Bone marrow (tissue), 2 donors: ENCODE measurements at places on chromosomes 12 and 14.

- no peak for DNase-seq
These were observed 177.0 kb upstream of the G2E3 start for GRCh38 chr14:30381861-30382480.

- DNase-seq, result no peak
These were observed 723 bp upstream of the LRP10 start for GRCh38 chr14:22870811-22871223.

- no peak for DNase-seq
These were observed 71.2 kb downstream of the KCNK13 start for GRCh38 chr14:90132821-90133570.

GRCh38 chr12:84637926-84638325 lies 274.7 kb downstream of the SLC6A15 start:
- DNase-seq, result no peak

DNA sequence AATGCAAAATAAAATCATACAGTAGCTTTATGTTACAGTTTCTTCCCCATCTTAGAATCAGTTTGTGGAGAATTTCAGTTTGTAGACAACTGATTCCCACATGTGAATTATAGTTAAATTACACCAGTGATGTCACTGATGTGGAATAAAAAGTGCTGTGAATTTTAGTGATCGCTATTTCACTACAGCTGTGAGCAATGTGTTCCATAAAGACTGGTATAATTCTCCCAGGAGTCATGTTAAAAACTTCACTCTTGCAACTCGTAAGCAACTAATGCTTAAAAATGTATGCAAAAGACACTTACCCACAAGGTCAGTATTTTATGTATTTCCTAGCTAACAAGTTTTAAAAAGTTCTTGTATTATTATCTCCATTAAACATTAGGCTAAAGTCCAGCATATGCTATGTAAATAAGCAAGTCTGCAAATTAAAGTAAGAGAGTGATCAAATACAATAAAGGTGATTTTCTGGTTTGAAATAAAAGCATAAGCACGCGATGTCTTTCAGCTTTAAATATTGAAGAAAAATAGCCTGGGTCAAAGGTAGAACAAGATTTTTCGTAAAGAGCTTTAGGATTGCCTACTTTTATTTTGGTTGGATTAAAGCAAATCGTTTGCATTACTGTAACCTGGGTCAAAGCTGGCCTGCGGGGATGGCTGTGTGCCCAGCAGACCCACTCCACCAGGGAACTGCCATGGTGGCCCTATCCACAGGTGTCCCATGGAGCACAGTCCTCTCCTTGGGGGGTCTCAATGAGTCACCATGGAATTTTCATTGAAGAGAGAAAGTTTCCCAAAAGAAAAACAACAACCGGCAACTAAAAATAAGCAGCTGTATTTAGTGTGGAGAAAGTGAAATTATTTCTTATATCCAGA lies 12.7 kb upstream of the LRIG3 start:
- no peak for DNase-seq

DNA sequence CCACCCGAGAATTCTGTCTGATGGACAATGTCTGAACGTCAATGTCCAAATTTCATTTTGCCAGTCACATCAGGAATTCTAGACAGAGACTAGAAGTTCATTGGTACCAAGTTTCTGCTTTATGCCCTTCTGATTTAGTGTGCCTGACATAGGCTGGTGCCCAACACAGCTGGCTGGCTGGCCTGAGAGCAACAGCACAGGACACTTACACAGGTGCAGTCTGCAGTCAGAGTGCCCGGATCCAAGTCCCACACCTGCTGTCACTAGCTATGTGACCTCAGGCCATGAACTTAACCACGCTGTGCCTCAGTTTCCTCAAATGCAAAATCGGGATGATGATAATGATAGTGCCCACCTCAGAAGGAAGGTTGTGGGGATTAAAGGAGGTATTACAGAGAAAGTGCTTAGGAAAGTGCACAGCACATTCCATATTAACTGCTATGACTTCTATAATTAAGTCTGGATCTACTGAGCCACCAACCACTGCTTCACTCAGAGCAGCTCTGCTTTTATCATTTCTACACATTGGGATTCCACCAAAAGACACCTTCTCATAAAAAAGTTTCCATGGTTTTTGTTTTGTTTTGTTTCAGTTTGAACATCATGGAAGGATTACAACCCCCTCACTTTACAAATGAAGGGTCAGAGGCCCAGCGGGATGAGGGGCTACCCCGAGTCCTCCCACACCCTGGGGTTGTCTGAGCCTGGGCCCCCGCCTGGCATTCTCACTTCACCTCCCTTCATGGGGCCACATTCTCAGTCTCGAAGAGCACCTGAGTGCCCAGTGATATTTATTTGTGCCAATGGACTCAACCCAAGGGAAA lies 168.8 kb upstream of the BCL2L14 start:
- no peak for DNase-seq

- DNase-seq, result no peak
These were observed 62.3 kb upstream of the RIN3 start for GRCh38 chr14:92451245-92451644.

GRCh38 chr12:52063082-52063924 lies 6.5 kb upstream of the ATG101 start:
- no peak for DNase-seq

DNA sequence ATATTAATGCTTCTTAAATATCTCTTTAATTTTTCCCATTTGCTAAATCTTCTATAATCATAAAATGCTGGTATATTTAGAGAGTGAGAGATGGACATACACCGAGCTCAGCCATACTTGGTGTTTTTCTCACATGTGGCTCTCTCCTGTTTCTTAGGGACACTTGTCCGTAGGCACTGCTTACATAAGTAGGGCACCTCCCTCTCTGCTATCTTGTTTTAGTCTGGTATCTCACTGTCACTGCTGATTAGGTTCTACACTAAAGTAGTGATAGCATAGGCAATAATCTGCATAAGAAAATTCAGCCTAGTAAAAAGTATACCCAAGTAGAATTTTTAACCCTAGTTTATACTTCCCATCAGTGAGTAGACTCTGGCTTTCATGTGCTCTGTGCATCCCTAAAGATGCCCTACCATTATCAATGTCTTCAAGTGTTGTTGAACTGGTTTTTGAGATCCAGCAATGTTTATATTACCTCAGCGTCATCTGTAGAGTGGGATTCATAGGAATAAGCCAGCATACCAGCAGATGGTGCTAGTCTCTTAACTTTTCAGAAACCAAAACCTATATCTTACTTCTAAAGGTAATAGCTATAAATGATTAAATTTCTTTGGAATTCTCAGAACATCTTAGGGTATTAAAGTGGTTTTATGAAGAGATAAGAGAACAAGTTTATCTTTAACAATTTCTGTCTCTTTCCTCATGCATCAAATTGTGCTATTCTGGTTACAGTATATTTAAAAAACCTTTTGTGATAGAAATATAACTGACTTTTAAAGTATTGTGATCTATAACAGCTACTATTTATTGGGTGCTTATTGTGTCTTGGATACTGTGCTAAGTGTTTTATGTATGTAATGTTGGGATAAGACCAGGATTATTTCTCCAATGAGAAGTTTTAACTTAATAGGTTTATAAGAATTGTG lies 32.9 kb downstream of the ARID2 start:
- DNase-seq, result peak; percentile 25

DNA sequence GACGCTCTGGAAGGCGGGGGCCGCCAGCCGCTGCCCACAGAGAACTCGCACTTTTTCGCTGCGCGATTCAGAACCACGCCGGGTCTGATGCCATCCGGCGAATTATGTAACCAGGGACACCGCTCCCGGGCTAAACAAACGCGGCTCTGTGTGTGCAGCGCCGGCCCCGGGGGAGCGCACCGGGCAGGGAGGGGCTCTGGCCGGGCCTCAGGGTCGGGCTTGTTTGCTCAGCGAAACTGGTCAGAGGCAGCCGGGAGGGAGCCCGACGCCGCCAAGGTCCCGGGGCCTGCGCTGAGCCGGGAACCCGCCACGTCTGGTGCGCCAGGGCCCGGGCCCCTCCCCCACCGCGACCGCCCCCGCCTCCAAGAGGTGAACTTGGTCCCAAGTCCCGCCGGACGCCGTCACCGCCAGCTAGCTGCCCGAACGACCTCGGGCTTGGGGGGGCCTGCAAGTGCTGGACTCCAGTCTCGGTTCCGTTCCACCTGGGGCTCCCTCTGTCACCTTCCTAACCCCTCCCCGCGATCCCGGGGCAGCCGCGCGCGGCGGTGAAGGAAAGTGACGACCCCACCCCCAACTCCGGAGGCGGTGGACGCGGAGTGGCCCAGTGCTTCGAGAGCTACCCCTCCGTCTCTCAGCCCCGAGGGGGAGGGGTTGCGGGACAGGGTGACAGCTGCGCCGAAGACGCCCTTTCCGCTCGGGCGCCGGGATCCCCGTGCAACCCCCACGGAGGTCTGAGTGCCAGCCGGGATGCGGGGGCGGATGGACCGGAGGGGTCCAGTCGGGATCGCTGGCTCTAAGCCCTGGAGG lies 848 bp downstream of the CTDSP2 start:
- peak; percentile 53 for DNase-seq

GRCh38 chr12:104858611-104859543 lies 99.2 kb downstream of the SLC41A2 start:
- no peak for DNase-seq

DNA sequence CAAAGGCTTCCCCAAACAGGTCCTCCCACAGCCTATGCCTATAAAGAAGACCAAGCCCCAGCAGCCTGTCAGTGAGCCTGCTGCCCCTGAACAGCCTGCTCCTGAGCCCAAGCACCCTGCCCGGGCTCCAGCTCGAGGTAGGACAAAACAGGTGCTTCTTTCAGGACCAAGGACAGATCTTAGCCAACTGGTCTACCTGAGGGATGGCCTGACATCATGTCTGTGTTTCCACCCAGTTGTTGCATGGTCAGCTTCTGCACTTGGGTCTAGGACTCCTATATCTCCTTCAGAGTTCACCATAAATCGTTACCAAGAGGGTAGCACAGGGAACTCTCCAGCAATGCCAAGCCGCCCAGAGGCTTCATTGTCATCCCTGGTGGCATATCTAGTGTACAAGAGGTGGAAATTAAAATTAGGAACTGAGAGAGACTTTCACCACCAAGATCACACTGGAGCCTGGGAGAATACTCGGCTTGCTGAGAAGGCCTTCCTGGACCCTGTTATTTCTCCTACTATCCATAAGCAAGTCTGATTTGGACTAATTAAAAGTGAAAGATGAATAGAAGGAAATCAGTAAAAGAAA lies 38.2 kb upstream of the OAS1 start:
- no peak for DNase-seq

GRCh38 chr14:54170301-54170700 lies 213.7 kb upstream of the BMP4 start:
- DNase-seq, result no peak

- DNase-seq, result no peak
These were observed 42.9 kb downstream of the WNK1 start for GRCh38 chr12:795305-795704.

DNA sequence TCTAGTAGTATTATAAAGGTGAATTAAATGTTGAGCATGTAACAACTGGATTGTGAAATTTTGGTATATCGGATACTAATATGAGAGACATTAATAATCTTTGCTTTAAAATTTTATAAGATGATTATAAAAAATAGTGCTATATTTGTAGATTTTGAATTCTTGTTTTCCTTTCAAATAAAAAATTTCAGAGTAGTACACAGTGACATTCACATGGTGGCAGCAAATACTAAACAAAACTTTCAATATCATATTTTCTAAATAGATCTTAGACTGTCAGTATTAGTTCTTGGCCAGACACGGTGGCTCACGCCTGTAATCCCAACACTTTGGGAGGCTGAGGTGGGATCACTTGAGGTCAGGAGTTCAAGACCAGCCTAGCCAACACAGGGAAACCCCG lies 166.0 kb downstream of the NAV3 start:
- DNase-seq, result no peak

DNA sequence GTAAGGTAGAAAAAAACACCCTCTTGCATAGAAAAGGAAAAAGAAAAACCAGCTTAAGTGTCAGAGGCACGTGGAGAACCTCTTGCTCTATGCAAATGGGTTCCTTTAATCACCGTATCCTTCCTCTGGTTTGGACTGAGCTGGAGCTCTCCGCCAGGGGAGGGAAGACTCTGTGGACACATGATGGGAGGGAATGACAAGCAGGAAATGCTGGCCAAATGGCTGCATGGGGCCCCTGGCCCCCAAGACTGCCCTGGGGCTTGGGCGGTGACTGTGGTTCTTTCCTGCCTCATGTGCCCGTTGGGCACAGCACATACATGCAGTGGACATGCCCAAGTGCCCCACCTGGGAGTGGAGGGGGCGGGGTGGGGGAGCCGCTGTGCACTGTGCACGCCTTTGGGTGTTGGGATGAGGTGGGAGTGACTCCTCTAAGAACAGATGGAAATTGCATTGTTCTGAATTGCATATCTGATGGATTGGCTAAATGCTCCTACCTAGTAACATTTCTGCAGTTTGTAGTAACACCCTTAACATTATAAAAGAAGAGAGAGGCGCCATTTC lies 166.4 kb upstream of the AVPR1A start:
- no peak for DNase-seq

GRCh38 chr12:57865084-57865751 lies 18.7 kb upstream of the CTDSP2 start:
- no peak for DNase-seq

DNA sequence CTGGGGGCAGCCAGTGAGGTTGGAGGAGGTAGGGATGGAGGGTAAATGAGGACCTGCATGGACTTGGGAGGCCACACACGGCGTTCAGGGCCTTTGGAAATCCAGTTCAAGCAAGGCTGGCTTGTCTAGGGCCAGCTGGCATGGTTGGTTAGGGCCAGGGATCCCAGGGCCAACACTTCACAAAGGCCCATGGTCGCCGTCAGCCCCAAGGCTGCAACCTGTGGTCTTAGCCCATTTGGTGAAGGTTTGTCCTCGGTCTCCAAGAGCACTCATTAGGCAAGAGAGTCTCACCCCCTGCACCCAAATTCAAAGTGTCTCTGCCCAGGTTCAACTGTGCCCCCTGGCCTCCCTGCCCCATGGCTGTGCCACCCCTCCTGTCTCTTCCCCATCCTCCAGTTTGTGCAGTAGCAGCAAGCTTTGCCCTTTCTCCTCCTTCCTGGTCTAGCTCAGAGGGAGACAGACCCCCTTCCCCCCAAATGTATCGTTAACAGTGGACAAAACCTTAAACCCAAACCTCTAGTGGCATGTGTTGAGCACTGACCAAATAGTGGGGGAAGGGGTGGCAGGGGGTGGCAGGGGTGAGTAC lies 94.1 kb downstream of the NINJ2 start:
- no peak for DNase-seq

- no peak for DNase-seq
These were observed 90.8 kb downstream of the PRICKLE1 start for GRCh38 chr12:42498549-42499247.
